ENCODE measurements at places on chromosomes 13 and 19.
A peak's percentile ranks its signal among the peaks of the same experiment; 100 is the strongest.

DNA sequence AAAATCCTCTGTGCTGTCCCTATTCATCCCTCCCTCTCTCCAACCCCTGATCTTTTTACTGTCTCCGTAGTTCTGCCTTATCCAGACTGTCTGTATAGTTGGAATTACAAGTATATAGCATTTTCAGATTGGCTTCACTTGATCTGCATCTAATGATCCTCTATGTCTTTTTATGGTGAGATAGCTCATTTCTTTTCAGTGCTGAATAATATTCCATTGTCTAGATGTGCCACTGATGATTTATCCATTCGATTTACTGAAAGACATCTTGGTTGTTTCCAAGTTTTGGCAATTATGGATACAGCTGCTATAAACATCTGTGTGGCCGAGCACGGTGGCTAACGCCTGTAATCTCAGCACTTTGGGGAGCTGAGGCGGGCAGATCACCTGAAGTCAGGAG is 19.1 kb downstream of the IRGC start:
- DNase-seq = no peak

- DNase-seq = peak; percentile 42
Observed at GRCh38 chr13:42110410-42111155, 62.1 kb downstream of the DGKH start.

- no peak for DNase-seq
Observed at GRCh38 chr19:44754750-44755080, 6.2 kb downstream of the BCL3 start.

DNA sequence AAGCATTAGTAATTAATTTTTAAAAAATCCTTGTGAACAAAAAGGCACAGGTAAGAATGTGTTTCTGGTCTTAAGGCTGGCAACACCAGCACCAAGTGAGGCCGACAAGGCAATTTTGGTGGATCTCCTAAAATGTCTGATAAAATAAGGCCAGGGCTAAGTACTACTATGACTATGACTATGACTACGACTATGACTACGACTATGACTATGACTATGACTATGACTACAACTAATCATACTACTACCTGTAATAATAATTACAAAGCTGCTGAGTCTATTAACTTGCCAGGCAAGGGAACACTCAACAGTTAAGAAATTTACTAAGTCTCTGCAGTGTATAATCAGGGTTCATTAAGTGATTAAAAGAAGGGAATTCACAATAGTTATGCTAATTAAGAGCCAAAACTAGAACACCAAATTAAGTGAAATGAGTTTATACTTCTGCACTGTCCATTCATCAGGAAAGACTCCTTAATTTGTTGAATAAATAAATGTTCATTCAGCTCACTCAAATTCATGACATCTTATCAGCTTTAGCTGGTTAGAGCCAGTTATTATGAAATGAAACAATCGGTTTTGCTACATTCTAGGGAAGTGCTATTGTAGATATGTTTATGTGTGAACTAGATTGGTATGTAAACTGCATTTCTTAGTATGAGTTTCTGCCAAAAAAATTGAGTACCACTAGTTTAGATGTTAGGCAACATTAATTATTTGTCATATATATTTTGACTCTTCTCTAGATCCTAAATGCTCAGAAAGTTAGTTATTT is 1626.2 kb upstream of the PCDH20 start:
- no peak for DNase-seq

DNA sequence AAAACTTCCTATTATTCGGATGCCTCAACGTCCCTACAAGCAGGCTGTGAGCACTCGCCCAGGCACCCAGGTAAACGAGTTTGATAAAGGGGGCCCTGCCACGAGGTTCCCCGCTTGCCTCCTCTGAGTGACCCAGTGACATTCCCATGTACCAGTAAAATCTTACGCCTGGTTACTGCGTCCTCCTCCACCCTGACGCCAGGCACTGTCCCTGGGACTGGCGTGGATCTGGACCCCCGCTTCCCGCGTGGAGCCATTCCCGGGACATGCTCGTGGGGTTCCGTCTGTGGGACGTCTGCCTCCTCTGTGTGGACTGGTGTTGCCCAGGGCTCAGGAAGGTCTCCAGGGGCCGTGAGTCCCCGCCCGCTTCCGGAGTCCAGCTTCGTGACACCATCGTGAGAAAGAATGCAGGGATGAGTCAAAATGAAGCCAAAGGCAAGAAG is 407 bp upstream of the ZNF550 start:
- no peak for DNase-seq

DNA sequence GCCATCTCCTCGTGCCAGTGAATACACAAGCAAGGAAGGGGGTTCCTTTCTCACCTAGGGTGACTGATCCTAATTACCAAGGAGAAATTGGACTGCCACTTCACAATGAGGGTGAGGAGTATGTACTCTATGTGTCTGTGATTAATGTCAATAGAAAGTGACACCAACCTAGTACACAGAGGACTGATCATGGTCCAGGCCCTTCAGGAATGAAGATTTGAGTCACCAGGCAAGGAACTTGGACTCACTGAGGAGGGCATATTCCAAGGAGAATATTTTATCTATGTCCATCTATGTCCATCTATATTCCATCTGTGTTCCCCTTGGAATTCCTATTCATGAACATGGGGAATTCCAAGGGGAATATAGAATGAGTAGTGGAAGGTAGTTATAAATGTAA is 9.2 kb upstream of the ALOX5AP start:
- DNase-seq = no peak

- DNase-seq = no peak
Observed at GRCh38 chr19:39874404-39874803, 28.2 kb upstream of the FBL start.

DNA sequence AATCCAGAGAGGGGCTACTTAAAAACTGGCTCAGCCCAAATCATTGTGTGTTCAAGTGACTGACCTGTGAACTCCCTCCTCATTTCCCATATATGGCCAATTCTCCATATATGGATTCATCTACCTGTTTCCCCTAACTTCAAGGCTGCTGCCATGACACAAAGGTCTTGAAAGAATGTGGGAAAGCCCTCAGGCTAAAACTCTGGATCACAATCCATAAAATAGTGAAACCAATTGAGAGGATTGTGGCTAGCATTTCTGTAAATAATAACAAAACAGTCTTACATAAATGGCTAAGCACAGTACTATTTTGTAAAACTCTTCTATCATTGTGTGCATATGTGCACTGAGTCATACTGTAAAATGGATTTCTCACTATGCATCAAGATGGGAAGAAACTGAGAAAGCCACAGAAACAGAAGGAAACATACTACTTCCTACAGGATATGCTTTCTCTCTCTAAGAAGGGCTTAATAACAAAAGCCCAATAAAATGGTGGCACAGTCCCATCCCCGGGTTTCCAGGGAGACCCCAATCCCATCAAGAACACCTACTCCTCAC is 80.5 kb downstream of the FOXO1 start:
- no peak for DNase-seq

- DNase-seq = no peak
Observed at GRCh38 chr13:24539500-24540165, 27.1 kb upstream of the PARP4 start.

- DNase-seq = no peak
Observed at GRCh38 chr13:46114613-46115012, 9.8 kb upstream of the CPB2 start.

DNA sequence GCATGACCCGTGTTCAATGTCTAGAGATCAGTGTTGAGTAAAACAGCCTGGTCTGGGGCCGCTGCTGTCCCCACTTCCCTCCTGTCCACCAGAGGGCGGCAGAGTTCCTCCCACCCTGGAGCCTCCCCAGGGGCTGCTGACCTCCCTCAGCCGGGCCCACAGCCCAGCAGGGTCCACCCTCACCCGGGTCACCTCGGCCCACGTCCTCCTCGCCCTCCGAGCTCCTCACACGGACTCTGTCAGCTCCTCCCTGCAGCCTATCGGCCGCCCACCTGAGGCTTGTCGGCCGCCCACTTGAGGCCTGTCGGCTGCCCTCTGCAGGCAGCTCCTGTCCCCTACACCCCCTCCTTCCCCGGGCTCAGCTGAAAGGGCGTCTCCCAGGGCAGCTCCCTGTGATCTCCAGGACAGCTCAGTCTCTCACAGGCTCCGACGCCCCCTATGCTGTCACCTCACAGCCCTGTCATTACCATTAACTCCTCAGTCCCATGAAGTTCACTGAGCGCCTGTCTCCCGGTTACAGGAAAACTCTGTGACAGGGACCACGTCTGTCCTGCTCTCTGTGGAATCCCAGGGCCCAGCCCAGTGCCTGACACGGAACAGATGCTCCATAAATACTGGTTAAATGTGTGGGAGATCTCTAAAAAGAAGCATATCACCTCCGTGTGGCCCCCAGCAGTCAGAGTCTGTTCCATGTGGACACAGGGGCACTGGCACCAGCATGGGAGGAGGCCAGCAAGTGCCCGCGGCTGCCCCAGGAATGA is 1.5 kb upstream of the CEACAM5 start:
- DNase-seq = peak; percentile 38

DNA sequence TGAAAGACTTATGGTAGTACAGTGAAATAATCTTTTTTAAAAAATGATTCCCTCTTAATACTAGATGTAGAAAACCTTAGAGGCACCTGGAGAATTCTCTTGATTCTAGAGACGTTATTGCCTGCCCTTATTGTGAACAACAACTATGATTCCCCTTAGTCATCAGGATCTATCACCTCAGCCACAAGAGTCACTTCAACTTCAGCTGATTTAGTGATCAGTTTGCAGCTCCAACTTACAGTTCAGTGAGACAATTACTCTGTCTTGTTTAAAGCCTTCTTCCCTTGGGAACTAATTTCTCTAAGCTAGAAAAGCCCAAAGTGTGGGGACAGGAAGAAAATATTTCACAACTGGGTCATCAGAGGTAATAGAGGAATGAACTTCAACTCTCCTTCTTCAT is 254.3 kb upstream of the SLITRK1 start:
- DNase-seq = no peak

- no peak for DNase-seq
Observed at GRCh38 chr13:44918326-44919103, 70.8 kb downstream of the NUFIP1 start.

- DNase-seq = no peak
Observed at GRCh38 chr13:106796280-106797047, 228.5 kb upstream of the ARGLU1 start.

DNA sequence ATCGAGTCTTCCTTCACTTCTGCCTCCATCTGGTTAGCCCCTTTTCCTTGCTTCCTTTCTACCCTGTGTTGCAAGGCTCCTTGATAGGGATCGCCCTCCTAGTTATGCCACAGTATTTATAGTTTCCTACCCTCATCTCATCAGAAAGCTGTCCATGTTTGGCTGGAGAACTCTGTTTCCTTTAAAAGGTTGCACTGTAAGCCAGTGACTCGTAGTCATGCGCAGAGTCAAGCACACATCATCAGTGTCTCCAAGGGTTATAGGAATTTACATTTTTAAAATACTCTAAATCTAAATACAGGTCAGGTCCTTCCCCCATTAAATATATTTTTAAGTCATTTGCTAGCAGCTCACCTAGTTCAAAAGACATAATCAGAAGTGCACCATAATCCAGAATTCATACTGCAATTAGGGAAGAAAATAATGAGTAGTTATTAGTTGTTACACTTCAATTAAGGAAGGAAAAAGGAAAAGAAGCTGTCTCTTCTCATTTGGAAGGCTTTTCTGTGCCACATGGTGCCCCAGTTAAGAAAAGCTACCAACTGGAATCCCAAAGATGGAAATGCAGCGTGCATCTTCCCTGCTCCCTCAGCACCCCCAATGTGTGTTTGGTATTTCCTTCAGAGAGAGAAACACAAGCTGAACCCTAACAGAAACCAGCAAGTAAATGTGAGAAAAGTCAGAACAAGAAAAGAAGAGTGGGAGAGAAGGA is 81.0 kb downstream of the GPR12 start:
- DNase-seq = no peak

DNA sequence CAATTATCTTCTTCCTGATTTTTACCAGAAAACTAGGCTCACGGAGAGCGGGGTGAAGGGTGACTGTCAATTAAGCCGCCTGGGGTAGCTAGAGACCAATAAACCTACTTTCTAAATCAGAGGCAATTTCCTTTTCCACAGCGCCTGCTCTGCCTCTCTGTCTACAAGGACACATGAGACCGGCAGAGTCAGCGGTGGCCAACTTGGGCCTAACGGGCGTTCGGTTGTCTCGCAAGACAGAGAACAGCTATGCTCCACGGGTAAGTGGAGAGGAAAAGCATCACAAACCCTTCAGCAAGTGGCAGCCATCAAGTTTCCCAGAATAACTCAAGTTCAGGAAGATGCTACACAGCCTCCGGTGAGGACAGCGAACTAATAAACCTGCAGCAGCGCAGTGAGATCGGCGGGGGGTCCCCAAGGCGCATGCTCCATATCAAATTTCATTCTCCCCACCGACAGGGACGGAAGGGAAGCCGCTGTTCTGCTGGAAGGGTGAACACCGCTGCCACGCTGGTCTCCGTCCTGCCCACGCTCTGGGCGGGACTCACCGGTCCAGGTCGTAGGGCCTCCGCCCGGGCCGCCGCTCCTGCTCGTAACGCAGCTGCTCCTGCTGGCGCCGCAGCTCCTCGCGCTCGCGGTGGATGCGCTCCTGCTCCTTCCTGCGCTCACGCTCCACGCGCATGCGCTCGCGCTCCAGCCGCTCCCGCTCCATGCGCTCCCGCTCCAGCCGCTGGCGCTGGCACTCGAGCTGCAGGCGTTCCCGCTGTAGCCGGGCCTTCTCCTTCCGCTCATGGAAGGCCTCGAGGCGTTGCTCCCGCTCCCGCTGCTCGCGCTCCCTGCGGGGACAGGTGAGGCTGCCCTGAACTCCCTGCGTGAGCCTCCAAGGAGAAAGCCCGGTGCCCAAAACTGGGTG is 25.8 kb upstream of the TINCR start:
- DNase-seq = no peak

DNA sequence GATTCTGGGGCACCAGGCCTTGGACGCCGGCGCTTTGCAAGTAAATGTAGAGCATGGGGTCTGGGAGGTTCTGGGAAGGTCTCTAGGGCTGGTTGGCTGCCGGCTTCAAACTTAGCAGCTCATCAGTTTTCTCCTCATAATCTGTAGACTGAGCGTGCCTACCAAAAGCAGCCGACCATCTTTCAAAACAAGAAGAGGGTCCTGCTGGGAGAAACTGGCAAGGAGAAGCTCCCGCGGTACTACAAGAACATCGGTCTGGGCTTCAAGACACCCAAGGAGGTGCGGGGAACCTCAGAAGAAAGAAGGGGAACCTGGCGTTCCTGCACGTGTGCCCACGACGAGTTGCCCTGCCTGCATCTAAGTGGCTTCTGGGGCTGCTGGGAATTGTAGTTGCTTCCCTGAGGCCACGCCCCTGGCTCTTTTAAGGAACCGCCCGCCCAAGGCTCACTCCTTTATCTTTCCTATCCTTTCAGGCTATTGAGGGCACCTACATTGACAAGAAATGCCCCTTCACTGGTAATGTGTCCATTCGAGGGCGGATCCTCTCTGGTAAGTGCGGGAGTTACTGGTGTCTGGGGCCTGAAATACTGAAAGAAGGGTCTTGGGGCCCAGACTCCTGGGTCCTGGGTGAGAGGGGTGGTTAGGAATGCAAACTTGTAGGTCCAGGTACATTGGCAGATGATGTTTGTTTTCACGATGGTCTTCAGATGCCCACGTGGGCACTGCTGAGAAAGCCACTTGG is 984 bp downstream of the RPS11 start:
- peak; percentile 37 for DNase-seq

DNA sequence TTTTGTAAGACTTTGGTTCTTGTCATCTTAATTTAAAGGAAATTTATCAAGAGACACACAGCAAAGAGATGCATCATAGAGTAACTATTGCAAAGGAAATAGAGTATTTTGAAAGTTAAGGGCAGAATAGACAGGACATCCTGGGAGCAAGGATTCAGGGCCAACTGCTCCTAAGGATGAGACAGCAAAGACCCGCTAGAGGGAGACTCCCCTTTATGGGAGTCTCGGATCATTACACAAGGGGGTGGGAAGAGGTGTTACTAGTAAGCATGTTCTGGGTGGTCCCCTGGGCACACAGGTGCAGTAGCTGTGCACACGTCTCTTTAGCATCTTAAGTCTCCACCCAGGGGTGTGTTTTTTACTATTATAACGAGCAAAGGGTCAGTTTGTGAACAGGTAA is 9.6 kb downstream of the ZSCAN5C start:
- no peak for DNase-seq
